ENCODE measurements at places on chromosomes 1 and 21. TPM values are rescaled to one million over a fixed set of nuclear protein-coding genes. Genes with fewer than 3 reads are reported as not detected.

DNA sequence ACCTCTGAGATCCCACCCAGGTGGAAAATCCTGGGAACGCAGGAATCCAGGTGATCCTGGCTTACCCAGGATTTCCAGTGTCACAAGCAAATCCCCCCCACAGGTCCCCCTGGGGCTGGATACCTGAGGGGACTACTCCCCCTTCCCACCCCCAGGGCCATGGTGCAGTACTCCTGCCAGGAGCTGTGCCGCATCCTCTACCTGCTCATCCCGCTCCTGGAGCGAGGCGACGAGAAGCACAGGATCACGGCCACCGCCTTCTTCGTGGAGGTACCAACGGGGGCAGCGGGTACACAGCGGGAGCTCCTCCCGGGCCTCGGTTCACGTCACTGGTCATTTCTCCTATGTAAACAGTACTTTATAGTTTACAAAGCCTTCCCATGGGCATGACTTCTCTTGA lies 20.4 kb upstream of the TTC4 start:
- H3K4me1 ChIP-seq: no peaks in the 10 kb centered on the region
- H3K27ac ChIP-seq: no peak overlapping the region
- no peaks in the 10 kb centered on the region for H3K36me3 ChIP-seq
- no peak for DNase-seq
- peaks cover 5% of the 10 kb centered on the region for H3K27me3 ChIP-seq
- H3K4me3 ChIP-seq: no peak overlapping the region

GRCh38 chr1:55245781-55246180 lies 30.6 kb upstream of the USP24 start:
- H3K4me1 ChIP-seq: peaks cover 10% of the 10 kb centered on the region
- no peak overlapping the region for H3K27ac ChIP-seq
- H3K4me3 ChIP-seq: no peak overlapping the region
- no peaks in the 10 kb centered on the region for H3K36me3 ChIP-seq
- H3K27me3 ChIP-seq: no peaks in the 10 kb centered on the region

DNA sequence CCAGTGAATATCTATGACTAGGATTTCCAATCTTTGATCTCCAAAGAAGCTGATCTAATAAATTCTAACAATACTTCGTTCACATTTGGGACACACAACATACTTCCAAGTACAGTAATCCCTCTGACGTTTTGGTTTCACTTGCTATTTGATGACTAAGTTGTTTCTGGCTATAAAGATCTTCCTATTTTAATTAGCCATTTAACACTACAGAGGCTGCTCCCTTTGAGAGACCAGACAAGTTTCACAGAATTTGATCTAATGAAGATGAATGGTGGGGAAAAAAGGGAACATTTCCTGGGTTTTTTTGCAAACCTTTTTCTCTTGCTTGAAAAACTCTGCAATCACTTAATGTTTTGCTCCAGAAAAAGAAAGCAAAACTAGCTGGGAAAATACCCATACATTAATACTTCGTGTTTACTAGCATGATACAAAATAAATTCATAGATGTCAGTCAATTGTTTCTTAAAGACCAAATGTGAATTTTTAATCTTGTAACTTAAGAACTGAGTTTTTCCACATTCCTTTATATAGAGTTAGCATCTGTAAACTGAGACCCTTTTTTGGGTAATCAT lies 28.0 kb upstream of the GLIS1 start:
- H3K4me3 ChIP-seq: no peak overlapping the region
- peaks cover 4% of the 10 kb centered on the region for H3K4me1 ChIP-seq
- no peaks in the 10 kb centered on the region for H3K27me3 ChIP-seq
- H3K36me3 ChIP-seq: peaks cover 27% of the 10 kb centered on the region

DNA sequence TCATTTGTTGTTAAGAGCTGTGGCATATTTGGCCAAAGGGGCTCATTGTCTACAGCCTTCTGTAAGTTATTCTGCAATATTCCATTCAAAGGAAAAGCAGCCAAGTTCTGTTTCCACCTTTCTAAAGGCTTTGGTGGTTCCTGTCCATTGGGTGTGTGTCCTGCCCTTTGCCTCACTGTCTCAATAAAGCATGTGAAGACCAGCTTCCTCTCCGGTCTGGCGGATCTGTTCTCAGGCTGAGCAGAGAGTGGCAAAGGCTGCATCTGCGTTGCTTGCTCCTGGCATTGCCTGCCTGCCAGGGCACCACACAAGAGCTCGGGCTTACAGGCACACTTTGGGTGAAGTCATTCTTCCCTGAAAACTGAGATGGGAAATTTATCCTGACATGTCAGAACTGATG lies 34.9 kb downstream of the ST6GALNAC3 start:
- H3K4me3 ChIP-seq: no peak overlapping the region
- no peak overlapping the region for H3K27ac ChIP-seq
- H3K36me3 ChIP-seq: no peaks in the 10 kb centered on the region
- H3K4me1 ChIP-seq: peaks cover 10% of the 10 kb centered on the region

DNA sequence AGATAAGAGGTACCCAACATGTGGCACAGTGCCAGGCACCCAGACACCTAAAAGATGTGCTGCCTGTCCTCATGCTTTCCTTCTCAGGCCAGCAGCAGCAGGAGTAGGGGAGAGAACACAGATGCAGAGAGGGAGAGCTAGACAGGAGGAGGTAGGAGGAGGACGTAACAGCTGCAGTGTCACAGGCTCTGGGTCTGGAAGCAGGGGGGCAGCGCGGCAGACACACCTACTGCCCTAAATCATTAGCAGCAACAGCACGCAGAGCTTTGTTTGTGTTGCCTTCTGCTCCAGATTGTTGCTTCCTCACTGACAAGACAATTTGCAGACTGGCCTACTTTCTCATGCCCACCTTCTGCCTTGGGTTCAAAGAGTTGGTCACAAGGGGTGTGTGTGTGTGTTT lies 196.7 kb upstream of the DAB1 start:
- no peaks in the 10 kb centered on the region for H3K36me3 ChIP-seq
- no peak overlapping the region for H3K27ac ChIP-seq
- no peak overlapping the region for H3K4me3 ChIP-seq
- DNase-seq: peak; percentile 70
- peaks cover 21% of the 10 kb centered on the region for H3K4me1 ChIP-seq

DNA sequence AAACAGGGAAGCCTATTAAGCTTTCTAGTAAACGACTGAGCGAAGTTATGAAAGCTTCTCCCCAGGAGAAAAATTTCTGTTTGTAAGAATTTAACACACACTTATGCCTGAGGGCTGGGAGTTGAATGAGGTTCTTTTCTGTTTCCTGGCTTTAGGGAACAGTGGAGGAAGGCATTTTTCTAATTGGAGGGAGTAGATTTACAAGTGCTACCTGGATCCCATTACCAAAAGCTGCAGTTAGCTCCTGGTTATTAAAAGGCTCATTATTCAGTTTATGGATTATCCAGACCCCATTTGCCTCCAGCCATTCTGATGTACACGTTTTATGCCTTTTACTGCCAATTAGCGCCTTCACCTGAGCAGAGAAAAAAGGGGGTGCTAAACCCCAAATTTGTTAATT lies 7.5 kb downstream of the ST6GALNAC3 start:
- peaks cover 12% of the 10 kb centered on the region for H3K27me3 ChIP-seq
- no peaks in the 10 kb centered on the region for H3K36me3 ChIP-seq
- H3K4me3 ChIP-seq: no peak overlapping the region

DNA sequence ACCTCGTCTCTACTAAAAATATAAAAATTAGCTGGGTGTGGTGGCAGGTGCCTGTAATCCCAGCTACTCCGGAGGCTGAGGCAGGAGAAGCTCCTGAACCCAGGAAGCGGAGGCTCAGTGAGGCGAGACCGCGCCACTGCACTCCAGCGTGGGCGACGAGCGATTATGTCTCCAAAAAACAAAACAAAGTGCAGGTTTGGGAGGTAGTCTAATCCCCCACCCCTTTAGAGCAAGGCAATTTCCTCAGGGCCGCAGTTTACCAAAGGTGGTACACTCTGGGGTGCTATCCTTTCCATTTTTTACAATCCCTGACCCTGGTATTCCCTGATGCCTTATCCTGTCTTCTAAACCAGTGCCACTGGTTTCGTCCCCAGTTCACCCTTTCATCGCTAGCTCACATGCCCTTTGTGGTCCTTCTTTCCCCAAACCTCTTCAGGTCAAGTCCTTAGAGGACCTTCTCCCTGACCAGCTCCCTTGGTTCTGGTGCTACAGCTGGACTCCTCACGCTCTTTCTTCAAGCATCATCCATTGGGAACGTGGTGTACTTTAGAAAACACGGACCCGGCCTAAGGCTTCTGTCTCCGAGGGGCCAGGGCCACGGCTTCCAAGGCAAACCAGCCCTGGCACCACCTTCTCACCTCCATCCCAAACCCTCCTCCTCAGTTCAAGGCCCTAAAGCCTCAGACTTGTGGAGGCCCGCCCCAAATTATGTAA lies 873 bp downstream of the IFT25 start:
- H3K27me3 ChIP-seq: no peaks in the 10 kb centered on the region
- H3K36me3 ChIP-seq: peaks cover 23% of the 10 kb centered on the region
- H3K4me1 ChIP-seq: peaks cover 11% of the 10 kb centered on the region
- DNase-seq: peak; percentile 67

GRCh38 chr1:5318143-5318816 lies 663.9 kb downstream of the AJAP1 start:
- H3K4me3 ChIP-seq: no peak overlapping the region
- no peaks in the 10 kb centered on the region for H3K4me1 ChIP-seq

DNA sequence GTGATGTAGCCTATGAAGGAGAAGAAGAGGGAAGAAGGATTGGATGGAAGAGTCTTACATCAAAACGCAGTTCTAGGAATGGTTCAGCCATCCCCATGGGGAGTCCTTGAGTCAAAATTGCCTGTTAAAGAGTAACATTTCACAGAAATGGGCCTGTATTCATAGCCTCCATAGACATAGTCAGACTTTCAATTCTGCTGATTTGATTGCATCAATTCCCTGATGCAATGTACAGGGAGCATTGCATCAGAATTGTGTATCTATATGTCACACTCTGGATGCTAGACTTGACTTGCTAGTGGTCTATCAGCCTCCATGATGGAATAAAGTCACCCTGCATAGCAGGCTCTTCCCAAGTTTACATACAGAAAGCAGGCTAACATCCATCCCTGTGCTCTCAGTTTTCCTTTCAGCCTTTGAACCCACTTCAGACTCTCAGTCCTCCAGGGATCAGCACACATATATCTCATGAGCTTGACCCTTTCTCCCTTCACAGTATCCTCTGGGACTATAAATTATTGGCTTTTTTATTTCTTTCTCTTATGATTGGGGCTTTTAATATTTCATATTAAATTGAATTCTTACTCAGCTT lies 1111.7 kb upstream of the B3GALT2 start:
- H3K27ac ChIP-seq: no peak overlapping the region
- no peaks in the 10 kb centered on the region for H3K27me3 ChIP-seq
- H3K36me3 ChIP-seq: no peaks in the 10 kb centered on the region
- no peak overlapping the region for H3K4me3 ChIP-seq
- no peaks in the 10 kb centered on the region for H3K4me1 ChIP-seq

DNA sequence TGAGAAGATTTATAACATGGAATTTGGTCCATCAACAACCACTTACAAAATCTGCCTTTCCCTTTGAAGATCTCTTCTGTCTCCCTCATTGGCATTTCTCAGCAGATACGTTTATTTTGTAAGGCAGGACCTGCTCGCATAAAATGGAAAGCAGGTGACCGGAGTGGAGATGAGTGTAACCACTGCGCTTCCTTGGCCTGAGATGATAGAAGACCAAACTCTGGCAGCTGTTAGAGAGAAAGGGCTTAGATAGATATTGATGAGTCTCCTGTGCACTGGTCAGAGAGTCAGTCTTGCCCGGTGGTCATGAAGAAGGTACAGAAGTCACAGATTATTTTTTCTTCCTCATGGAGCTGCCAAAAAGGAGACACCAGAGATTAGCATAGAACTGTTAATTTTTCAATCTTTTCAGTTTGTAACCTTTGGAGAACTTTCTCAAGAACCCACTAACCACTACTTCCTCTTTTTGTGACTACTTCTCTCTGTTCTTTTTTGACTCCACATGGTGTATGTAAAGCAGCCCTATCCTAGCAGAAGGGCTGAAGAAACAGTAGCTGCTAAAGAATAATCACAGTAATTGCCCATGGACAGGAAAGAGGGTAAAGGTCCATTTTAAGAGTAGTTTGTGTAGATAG lies 47.6 kb downstream of the FCRL3 start:
- H3K27ac ChIP-seq: no peak overlapping the region
- no peaks in the 10 kb centered on the region for H3K4me1 ChIP-seq
- no peaks in the 10 kb centered on the region for H3K36me3 ChIP-seq

- H3K4me3 ChIP-seq: no peak overlapping the region
- DNase-seq: no peak
- H3K27me3 ChIP-seq: no peaks in the 10 kb centered on the region
- no peak overlapping the region for H3K27ac ChIP-seq
These were observed 31.7 kb upstream of the GADD45A start for GRCh38 chr1:67653304-67653703.

- peak; percentile 9 for DNase-seq
- no peak overlapping the region for H3K4me3 ChIP-seq
- H3K4me1 ChIP-seq: peaks cover 4% of the 10 kb centered on the region
- no peak overlapping the region for H3K27ac ChIP-seq
- no peaks in the 10 kb centered on the region for H3K36me3 ChIP-seq
These were observed 28.7 kb downstream of the RUNX1 start for GRCh38 chr21:35020436-35020835.

DNA sequence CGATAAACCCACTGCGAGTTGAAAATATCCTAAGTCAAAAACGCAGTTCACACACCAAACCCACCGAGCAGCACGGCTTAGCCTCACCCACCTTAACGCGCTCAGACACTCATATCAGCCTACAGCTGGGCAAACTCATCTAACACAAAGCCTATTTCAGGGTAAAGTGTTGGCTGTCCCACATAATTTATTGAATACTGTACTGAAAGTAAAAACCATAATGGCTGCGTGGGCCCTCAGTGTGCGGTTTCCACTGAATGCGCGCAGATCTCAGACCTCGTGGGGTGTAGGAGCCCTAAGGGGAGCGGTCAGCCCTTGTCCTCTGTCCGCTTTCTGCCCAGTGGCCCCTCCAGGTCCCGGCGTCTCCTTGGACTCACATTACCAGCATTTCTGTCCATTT lies 157.6 kb upstream of the ARHGEF16 start:
- H3K27ac ChIP-seq: no peak overlapping the region
- H3K4me3 ChIP-seq: no peak overlapping the region
- no peak for DNase-seq
- H3K36me3 ChIP-seq: no peaks in the 10 kb centered on the region
- no peaks in the 10 kb centered on the region for H3K4me1 ChIP-seq

- peaks cover 2% of the 10 kb centered on the region for H3K4me1 ChIP-seq
- no peak overlapping the region for H3K27ac ChIP-seq
- H3K27me3 ChIP-seq: no peaks in the 10 kb centered on the region
- no peak overlapping the region for H3K4me3 ChIP-seq
These were observed 49.2 kb downstream of the ALG14 start for GRCh38 chr1:95023399-95024043.

GRCh38 chr1:80170811-80171485 lies 1164.4 kb upstream of the ADGRL4 start:
- no peaks in the 10 kb centered on the region for H3K27me3 ChIP-seq
- no peak for DNase-seq
- no peaks in the 10 kb centered on the region for H3K36me3 ChIP-seq
- H3K4me1 ChIP-seq: no peaks in the 10 kb centered on the region

- H3K27ac ChIP-seq: no peak overlapping the region
- no peak overlapping the region for H3K4me3 ChIP-seq
- H3K27me3 ChIP-seq: peaks cover 4% of the 10 kb centered on the region
- H3K4me1 ChIP-seq: peaks cover 5% of the 10 kb centered on the region
- H3K36me3 ChIP-seq: no peaks in the 10 kb centered on the region
- no peak for DNase-seq
These were observed 96.0 kb downstream of the NOS1AP start for GRCh38 chr1:162165528-162165927.

GRCh38 chr1:211381481-211382181 lies 55.0 kb downstream of the TRAF5 start:
- DNase-seq: no peak
- peaks cover 9% of the 10 kb centered on the region for H3K36me3 ChIP-seq
- peaks cover 9% of the 10 kb centered on the region for H3K4me1 ChIP-seq
- H3K27ac ChIP-seq: no peak overlapping the region
- H3K4me3 ChIP-seq: peak overlapping the region; percentile 84
- H3K27me3 ChIP-seq: no peaks in the 10 kb centered on the region

SLC30A7 gene
- total RNA-seq: 26.2 TPM

CLIC6 gene
- 1.7 TPM for total RNA-seq

ROR1 gene
- 77.9 TPM for total RNA-seq

Measured in endodermal cell (in vitro differentiated cells).